ENCODE measurements at places on chromosomes 12 and 14.
A peak's percentile ranks its signal among the peaks of the same experiment; 100 is the strongest.

DNA sequence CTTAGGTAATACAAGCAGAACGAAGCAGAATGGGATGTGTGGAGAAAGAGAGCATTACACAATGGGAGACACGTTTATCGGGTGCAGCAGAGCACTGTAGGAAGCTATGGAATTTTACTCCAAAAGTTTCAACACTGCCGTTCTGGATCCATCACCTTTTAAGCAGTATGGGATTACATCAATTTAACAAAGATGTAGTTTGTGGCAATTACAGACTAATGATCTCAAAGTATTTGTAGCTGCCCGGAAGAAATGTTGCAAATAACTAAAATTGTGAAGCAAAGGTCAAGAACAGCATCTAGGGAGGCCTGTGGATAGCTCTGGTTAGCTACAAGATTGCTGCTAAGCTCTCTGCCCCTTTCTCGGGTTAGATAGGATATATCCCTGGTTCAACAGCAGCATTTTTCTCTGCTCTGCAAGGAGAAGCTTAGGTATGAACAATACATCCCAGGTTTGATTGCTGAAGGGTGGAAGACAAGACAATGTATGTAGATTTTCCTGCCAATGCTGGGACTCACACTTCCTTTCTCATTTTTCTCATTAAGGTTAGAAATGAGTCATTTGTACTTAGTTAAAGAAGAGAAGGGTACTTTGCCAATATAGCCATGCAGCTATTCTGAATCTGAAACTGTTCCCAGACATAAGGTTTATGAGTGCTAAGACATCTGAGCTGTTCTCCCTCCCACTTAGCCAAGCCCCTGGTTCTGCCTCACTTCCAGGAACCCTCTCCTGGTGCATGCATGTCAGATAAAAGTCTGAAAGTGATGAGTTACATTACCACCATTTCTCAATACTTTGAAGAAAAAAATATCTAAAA is 75.0 kb upstream of the HIF1A start:
- DNase-seq, result no peak

- no peak for DNase-seq
These were observed 1098.0 kb downstream of the BCL11B start for GRCh38 chr14:98174041-98174440.

- DNase-seq, result no peak
These were observed 57.8 kb downstream of the TTC8 start for GRCh38 chr14:88882236-88882635.

- DNase-seq, result no peak
These were observed 381.3 kb downstream of the TMTC2 start for GRCh38 chr12:83067981-83068380.

GRCh38 chr14:105187116-105187515 is 6.0 kb upstream of the NUDT14 start:
- DNase-seq, result no peak

DNA sequence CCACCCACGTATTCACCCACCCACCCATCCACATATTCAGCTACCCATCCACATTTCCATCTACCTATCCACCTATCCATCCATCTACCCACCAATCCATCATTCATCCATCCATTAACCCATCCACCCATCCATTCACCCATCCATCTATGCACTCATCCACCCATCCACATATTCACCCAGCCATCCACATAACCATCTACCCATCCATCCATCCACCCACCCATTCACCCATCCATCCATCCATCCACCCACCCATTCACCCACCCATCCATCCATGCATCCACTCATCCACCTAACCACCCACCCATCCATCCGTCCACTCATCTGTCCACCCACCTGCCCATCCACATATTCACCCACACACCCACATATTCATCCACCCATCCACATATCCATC is 70.5 kb downstream of the LGMN start:
- no peak for DNase-seq

DNA sequence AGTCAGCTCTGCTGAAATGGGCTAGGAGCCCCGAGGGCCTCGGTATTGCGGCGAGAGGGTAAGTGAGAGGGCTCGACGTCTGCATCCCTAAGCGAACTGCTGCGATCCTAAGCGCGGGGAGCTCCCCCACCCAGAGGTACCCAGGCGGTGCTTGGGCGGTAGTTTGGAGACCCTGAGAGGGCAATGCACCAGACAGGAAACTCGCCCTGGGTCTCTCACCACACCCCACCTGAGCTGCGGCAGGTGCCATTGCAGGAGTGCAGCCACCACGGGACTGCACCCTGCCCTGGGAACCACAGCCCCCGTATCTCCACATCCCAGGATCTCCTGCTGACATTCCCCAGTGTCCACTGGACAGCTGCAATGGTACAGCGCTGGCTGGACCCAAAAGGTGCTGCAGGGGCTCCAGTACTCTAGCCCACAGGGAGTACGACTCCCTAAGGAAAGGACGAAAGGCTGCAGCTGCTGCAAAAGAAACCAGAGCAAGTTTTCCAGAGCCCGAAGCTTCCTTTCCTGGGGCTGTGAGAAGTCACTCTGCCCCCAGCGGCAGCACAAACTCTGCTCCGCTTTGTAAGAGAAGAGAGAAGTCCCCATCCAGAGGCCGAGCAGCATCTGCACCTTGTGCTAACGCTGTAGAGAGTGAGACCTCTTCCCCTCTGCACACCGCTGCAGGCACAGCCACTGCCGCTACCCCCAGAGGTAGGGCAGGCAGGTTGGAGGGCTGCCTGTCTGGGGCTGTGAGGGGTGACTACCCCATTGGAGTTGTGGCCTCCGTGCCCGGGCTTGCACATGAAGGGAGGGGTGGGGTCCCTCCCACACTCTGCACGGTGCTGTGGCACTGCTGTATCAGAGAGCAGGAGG is 31.1 kb upstream of the MON2 start:
- peak; percentile 21 for DNase-seq

DNA sequence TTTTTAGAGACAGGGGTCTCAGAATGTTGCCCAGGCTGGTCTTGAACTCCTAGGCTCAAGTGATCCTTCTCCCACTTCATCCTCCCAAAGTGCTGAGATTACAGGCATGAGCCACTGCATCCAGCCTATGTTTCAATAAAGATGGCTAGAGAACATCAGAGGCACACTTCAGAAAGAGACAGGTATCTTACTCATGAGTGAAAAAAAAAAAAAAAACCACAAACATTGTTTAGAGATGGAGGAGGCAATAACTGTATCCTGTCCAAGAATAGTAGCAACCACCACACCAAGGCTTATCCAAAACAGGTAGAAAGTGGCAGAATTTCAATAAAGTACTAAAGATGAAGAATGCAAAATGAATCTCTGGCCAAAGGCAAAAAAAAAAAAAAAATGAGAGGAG is 30.3 kb downstream of the EEA1 start:
- DNase-seq, result no peak

DNA sequence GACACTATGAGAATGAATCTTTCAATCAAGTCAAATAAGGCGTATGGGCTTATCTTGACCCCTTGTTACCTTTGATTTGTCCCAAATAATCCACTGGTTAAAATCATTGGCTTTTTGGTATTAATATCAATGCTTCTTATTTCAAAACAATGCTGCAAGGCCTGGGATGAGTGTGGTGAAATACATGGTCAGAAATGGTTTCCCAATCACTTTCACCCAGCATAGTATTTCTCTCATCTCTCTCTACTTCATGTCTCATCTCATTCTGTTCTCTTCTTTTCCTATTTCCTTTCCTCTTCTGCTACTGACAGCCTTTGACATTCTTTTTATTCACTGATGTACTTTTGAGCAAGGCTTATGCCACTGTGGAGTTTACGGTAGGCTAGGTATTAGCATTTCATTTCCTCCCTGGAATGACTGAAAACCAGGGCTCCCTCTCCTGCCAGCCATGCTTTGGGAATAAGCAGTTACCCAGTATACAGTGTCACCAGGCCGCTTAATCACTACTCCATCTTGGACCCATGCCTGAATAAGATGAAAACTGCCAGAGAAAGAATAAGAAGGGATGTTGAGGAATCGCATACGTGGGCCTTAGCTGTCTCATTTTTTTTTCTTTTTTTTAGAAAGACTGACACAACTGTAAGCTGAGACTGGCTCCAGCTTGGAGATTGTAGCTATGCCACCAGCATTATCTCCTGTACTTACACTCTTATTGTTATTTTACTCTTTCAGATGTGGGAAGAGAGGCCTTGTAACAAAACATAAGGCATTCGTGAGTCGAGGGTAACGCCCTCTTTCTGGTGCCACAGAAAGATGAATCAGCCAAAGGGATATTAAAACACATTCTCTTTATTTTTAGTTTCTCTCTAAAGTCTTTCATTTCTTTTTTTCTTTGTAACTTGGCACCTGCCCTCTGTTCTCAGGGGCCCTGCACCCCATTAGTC is 53.5 kb downstream of the IGF1 start:
- no peak for DNase-seq

- peak; percentile 34 for DNase-seq
These were observed 238.5 kb downstream of the CACNA1C start for GRCh38 chr12:2291182-2291832.

DNA sequence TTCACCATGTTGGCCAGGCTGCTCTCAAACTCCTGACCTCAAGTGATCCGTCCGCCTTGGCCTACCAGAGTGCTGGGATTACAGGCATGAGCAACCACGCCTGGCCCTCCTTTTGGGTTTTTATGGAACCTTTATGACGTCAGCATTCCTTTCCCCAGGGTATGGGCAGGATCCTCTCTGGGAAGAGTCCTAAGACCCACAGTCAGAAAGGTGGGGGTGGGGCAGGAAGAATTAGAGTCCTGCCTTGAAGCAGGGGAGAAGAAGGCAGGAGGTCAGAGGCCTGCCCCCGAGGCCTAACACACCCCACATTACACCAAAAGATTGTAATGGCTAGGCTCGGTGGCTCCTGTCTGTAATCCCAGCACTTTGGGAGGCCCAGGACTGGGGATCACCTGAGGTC is 30.8 kb upstream of the CDK17 start:
- DNase-seq, result no peak

DNA sequence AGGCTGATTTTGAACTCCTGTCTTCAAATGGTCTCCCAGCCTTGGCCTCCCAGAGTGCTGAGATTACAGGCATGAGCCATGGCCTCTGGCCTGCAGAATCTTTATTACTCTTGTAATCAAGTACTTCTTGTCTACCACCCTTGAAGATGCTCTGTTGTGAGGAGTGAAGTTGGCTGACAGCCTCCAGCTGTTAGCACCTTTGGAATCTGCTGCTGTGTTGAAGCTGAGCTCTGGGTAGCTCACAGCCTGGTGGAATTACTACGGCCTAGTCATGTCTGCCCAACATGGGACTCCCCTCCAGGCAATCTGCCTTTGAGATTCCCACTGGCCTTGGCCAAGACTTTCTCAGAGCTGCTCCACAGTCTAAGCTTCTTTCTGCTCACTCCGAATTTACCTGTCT is 5.8 kb upstream of the C12orf75 start:
- DNase-seq, result no peak

DNA sequence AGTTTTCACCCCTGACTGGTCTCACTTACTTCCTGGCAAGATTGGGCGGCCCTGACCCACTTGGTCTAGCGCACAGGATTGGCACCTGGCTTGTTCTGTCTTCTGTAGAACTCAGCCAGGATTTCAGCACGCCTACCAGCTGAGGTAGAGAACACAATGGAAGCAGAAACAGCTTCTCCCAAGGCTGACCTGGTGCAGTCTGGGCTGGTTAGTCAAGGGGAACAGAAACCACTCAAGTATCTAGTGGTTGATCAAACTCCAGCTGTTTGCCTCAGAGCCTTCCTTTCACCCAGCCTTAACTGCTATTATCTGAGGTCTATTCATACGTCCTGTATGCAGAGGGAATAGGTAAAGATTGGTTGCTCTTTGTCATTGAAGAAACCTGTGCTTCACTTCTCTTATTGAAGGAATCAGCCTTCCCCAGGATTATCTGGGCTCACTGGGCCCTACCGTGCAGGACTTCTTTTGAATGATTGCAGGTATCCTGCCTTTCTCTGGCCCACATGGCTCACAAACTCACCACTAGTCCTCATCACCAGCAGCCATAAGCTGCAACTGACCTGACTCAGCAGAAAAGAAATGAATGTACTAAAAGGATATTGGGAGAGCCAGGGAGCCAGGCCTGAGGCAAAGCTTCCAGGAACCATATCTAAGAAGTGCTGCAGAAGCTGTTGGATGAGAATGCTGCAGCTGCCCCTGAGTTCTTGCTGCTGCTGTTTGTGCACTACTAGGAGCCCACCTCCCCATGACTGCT is 2.5 kb upstream of the PLEKHD1 start:
- DNase-seq, result no peak

DNA sequence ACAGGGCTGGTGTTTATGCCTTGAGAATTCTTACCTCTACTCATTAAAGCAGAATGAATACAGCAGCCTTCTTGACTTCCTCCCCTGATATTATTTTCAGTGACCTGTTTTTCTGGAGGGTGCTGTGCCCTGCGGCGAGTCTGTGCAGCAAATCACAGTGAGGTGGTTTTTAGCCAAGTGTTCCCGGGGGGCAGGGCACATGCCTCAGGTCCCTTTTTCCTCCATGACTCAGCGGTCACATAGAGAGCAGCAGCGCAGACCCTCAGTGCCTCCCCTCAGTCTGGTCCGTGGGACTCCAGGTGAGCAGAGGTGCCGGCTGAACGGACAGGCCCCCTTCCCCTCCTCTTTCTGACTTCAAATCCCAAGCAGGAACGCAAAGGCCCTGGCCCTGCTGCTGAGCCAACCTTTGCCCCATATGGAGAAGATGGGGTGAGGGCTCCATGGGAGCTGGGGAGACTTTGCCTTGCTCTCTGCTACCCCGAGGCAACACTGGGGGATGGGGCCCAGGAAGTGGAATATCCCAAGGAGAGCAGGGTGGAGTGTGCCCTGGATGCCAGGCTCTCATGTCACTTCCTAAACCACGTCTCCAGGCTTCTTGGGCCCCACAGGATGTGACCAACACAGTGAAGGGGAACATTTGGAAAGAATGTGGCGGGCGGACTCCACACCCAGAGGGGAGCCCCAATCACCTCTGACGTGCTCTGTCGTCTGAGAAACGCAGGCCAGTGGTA is 90.0 kb downstream of the DHRS2 start:
- DNase-seq, result no peak

DNA sequence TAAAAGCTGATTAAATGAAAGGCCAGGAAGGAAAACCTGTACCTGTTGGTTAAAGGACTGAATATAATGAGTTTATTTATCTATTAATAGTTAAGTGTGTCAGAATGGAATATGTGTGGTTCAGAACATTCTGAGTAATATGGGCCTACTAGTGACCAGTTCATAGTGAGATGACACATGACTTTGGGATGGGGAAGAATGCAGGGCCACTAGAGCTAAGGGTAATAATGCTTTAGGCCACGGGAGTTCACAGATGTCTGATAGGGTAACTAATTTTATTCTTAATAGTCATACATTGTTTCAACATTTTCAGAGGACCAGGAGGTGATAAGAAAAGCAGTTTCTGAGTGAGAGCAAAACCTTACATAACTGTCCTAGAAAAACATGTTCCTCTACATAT is 247.8 kb upstream of the OR4E1 start:
- no peak for DNase-seq

DNA sequence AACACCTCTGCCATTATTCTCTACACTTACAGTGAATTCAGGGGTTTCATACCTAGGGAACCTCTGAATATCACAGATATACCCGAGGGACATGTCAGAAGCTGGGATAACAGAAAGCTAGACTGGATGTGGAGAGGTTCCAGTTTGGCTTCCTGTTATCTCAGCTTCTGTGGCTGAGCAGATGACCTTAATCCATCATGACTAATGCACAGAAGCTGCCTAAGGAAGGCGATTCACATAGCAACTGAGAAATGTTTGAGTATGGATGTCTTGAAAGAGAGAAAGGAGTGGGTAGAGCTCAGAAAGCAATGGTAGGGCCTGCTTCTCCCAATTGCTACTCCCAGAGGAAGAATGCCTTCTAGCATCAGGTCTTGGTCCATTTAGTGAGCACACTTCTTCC is 187.6 kb downstream of the RMST start:
- DNase-seq, result no peak
